Body of pancreas (tissue), 4 donors: ENCODE measurements at places on chromosomes 3 and 15. TPM values are rescaled to one million over a fixed set of nuclear protein-coding genes. Genes with fewer than 3 reads are reported as not detected.

GOLGA8Q gene
- total RNA-seq = 0.26 TPM

GRCh38 chr15:28919201-28919635, 33.4 kb downstream of the APBA2 start:
- peaks cover 6% of the 10 kb centered on the region for H3K4me1 ChIP-seq
- H3K27ac ChIP-seq = no peak overlapping the region
- DNase-seq = no peak

DNA sequence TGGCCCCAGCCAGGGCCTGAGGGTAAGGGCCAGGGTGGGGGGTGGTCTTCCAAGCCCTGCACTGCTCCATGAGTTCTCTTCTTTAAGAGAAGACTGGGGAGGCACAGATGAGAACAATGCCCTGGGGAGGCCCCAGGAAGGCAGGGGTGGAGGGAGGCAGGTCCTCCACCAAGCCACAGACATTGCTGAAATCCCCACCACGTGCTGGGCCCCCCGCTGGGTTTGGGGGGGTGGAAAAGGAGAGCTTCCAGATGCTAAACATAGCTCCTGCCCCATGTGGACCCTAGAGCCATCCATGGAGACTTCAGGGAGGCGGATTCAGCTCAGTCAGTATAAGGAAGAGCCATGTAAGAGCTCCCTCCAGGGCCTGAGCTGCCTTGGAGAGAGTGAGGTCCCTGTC, 157.8 kb upstream of the LINGO1 start:
- no peaks in the 10 kb centered on the region for H3K27me3 ChIP-seq
- H3K27ac ChIP-seq = no peak overlapping the region
- no peaks in the 10 kb centered on the region for H3K36me3 ChIP-seq
- no peak for DNase-seq
- no peaks in the 10 kb centered on the region for H3K4me1 ChIP-seq

DNA sequence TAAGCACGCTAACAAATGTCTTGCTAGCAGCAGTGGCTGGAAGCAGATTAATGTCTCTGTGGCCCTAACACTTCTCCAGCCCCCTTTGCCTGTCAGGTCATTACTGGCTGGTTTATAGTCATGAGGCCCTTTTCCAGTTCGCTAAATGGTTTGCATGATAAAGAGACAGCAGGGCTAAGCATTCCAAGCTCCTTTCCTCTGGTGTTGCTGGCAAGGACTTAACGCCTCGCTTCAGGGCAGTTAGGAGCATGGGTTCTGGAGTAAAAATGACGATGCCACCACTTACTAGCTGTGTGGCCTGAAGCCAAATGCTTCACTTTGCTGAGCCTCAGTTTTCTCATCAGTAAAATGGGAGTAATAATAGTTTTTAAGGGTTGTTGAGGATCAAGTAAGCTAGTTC, 185.9 kb downstream of the MEGF11 start:
- no peaks in the 10 kb centered on the region for H3K27me3 ChIP-seq
- H3K4me1 ChIP-seq = peaks cover 33% of the 10 kb centered on the region
- no peak overlapping the region for H3K27ac ChIP-seq
- DNase-seq = no peak

DNA sequence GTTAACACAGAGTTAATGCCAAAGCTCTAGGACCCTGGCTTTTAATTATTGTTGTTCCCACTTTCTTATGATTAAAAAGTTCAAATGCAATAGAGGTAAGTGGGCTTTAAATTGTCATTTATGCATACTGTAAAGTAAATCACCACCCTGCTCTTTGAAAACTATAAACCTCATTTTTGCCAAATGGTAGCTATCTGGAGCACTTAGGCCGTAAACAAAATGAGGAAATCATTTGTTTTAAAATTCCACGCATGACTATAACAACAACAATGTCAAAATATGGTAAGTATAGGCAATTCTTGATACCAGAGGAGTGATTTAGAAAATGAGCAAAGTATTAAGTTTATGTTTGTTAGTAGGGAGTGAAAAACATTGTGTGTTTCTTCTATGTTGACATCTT, 1.8 kb downstream of the UNC13C start:
- H3K27me3 ChIP-seq = peaks cover 6% of the 10 kb centered on the region
- no peak overlapping the region for H3K4me3 ChIP-seq
- no peak for DNase-seq
- H3K36me3 ChIP-seq = no peaks in the 10 kb centered on the region

PGBD4 gene
- total RNA-seq = 4.6 TPM

DNA sequence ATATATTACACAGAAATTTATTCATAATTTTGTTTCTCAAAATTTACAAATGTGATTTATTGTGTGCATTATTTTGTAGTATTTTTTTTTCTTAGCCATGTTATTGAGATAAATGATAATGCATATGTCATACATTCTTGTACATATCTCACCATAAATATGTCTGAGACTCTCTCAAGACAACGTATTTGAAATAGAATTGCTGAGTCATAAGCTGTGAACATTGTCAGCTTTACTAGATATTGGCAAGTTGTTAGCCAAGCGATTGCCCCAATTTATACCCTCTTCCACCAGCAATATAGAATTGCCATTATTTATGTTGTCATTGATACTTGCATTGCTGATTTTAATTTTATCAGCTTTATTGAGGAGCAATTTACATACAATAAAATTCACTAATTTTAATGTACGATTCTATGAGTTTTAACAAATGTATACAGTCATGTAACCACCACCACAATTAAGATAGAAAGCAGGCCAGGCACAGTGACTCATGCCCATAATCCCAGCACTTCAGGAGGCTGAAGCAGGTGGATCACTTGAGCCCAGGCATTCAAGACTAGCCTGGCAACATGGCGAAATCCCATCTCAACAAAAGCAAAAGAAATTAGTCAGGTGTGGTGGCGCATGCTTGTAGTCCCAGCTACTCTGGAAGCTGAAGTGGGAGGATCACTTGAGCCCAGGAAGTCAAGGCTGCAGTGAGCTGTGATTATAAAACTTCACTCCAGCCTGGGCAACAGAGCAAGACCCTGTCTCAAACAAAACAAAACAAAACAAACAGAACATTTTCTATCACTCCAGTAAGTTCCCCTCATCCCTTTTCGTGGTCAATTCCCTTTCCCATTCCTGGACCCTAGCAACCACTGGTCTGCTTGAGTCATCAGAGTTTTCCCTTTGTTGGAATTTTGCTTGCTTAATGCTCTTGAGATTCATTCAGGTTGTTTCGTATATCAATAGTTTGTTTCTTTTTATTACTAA, 373.1 kb downstream of the MFSD1 start:
- H3K27me3 ChIP-seq = no peaks in the 10 kb centered on the region
- no peak overlapping the region for H3K27ac ChIP-seq
- no peaks in the 10 kb centered on the region for H3K4me1 ChIP-seq
- H3K36me3 ChIP-seq = no peaks in the 10 kb centered on the region

IFRD2 gene
- total RNA-seq = 75.8 TPM

- no peak for DNase-seq
- H3K27ac ChIP-seq = no peak overlapping the region
- H3K36me3 ChIP-seq = peaks cover 14% of the 10 kb centered on the region
- H3K4me1 ChIP-seq = no peaks in the 10 kb centered on the region
Observed at GRCh38 chr3:51657234-51657633, 13.8 kb upstream of the TEX264 start.

TICRR gene
- under 0.01 TPM for total RNA-seq

- H3K27ac ChIP-seq = no peak overlapping the region
- H3K4me3 ChIP-seq = no peak overlapping the region
- no peak for DNase-seq
- H3K36me3 ChIP-seq = no peaks in the 10 kb centered on the region
- no peaks in the 10 kb centered on the region for H3K4me1 ChIP-seq
- H3K27me3 ChIP-seq = no peaks in the 10 kb centered on the region
Observed at GRCh38 chr3:87127281-87127680, 99.8 kb upstream of the CHMP2B start.

DNA sequence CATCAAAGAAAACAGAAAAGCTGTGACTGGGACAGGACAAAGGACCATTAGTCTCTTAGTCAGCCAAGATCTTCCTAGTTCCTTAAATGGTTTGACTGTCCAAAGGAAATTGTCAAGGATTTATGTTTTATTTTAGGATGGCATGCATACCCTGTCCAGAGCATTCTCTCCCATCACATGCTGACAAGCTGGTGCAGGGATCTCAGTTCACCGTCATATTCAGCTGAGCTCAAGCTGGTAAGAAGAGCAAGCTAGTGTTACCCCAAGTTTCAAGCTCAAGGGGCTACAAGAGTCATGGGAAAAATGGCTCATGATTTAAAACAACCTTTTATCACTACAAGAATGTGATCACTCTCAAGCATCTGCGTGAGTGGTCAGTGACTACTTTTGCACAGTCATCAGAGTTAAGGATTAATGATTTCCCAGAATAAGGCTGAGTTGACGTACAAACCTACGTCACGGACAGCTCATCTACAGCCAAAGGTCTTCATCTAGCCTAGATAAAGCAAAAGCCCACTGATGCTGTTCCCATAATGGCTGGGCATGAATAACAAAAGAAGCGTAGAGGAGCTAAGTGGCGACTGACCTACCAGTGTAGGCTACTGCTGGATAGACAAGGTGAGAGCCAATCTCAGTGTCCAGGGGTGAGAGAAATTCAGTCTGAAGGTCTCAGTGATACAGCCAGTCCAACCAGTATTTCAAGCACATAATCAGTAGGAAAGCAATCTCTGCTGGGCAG, 157.5 kb downstream of the GABRB3 start:
- H3K36me3 ChIP-seq = no peaks in the 10 kb centered on the region
- no peak overlapping the region for H3K4me3 ChIP-seq
- H3K27me3 ChIP-seq = no peaks in the 10 kb centered on the region

- H3K4me3 ChIP-seq = no peak overlapping the region
- peaks cover 9% of the 10 kb centered on the region for H3K36me3 ChIP-seq
- H3K27ac ChIP-seq = no peak overlapping the region
- DNase-seq = no peak
- no peaks in the 10 kb centered on the region for H3K4me1 ChIP-seq
Observed at GRCh38 chr3:44495636-44496415, 18.4 kb upstream of the ZNF445 start.

- no peaks in the 10 kb centered on the region for H3K36me3 ChIP-seq
- no peaks in the 10 kb centered on the region for H3K27me3 ChIP-seq
- no peak overlapping the region for H3K27ac ChIP-seq
- H3K4me3 ChIP-seq = no peak overlapping the region
- H3K4me1 ChIP-seq = no peaks in the 10 kb centered on the region
Observed at GRCh38 chr3:144760831-144761230, 789.2 kb downstream of the DIPK2A start.

GOLGA6L6 gene
- total RNA-seq = not detected
